ENCODE measurements at places on chromosomes 12 and 14.

GRCh38 chr12:65720136-65721130 lies 103.8 kb upstream of the HMGA2 start:
- DNase-seq, result peak; percentile 82

GRCh38 chr12:98646294-98647090 lies 1.4 kb downstream of the APAF1 start:
- no peak for DNase-seq

- no peak for DNase-seq
Observed at GRCh38 chr12:125518074-125518473, 452.8 kb downstream of the AACS start.

- no peak for DNase-seq
Observed at GRCh38 chr14:99524091-99524661, 43.0 kb downstream of the CCNK start.

GRCh38 chr12:31322801-31323207 lies 3.1 kb downstream of the SINHCAF start:
- DNase-seq, result peak; percentile 69

DNA sequence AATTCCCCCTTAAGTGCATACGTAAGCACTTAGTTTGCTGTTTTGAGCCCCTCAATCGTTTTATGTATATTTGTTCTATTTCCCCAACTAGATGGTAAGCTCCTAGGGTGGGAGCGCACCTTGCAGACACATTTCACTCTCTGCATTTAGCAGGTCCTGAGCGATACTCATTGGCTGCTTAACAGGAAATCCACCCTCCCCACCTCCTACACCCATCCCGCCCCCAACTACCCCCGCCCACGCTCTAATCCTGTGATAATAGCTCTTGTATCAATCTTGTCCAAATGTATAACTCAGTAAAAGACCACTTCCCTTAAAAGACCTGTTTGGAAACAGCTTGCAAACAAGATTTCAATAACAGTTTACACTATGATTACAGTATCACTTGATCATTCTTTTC lies 8.1 kb downstream of the LPAR5 start:
- DNase-seq, result no peak

- DNase-seq, result no peak
Observed at GRCh38 chr14:78335531-78335930, 165.4 kb downstream of the NRXN3 start.

- DNase-seq, result peak; percentile 53
Observed at GRCh38 chr14:49966304-49966809, 73.5 kb downstream of the ARF6 start.

GRCh38 chr14:61761557-61761956 lies 663 bp upstream of the SNAPC1 start:
- DNase-seq, result no peak

GRCh38 chr12:20963762-20964161 lies 153.3 kb downstream of the SLCO1B3 start:
- DNase-seq, result no peak

DNA sequence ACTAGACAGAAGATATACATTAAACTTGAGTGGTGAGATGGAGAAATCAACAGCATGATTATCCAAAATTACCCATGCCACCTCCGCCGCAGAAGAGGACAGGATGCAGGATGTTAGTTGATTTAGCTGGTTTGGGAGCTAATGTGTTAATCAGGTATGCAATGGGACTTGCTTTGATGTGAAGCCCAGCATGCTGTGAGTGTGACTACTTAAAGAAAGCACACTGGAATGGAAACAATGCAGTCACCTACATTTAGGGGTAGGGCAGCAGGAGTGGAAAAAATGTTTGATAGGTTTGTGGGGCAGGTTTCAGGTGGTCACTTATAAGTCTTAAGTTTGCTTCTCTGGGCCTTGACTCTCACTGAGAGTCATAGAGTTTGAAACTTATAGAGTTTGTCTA lies 170.0 kb upstream of the DAAM1 start:
- no peak for DNase-seq

DNA sequence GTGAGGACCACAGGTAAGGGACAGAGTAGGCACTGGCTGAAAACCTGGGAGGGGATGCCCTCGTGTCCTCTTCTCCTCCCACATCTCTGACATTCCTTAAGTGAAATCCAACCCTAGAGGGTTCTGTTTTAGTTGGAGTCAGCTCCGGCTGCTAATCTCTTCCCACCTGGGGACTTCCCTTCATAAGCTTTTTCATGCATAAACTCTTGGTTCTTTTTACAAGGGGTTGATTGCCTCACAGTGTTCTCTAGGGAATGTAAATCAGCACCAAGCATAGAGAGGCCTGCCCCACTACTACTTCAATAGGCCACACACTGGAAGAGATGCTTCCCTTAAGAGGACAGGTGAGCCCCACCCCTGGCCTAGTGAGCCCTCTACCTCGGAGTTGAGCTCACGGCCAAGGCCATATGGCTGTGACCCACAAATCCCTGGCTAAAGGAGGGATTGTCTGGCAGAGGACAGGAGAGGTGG lies 3.2 kb upstream of the SYNDIG1L start:
- DNase-seq, result no peak

DNA sequence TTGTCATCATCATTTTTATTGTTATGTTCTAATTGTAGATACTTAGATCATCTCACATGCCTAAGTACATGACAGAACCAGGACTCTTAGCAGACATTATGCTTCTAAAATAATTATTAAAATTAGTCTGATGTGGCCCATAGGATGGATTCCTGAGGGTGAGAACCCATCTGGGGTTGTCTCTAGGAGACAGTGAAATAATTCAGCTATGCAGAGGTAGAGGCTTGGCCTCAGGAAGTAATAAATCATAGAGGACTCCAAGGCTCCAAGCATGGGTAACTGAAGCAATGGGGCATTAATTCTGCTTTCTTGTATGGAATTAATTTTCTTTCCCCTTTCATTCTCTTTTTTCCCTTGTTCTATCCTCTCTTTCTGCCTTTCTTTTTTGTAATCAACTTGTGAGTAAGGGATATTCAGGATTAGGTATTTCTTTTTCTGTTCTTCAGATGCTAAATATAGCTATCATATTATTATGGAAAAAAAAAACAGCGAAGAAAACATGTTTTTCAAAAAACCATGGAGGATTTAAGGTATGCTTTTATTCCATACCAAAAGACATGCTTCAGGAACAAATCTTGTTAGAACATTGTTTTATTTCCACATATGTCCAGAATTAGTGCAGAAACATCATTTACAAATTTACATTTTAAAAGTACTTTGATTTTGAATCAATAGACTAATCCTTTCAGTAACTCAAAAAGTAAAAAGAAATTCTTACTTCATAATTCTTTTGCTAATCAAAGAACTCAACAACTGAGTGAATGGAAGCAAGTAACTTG lies 263.2 kb downstream of the TRHDE start:
- DNase-seq, result no peak

DNA sequence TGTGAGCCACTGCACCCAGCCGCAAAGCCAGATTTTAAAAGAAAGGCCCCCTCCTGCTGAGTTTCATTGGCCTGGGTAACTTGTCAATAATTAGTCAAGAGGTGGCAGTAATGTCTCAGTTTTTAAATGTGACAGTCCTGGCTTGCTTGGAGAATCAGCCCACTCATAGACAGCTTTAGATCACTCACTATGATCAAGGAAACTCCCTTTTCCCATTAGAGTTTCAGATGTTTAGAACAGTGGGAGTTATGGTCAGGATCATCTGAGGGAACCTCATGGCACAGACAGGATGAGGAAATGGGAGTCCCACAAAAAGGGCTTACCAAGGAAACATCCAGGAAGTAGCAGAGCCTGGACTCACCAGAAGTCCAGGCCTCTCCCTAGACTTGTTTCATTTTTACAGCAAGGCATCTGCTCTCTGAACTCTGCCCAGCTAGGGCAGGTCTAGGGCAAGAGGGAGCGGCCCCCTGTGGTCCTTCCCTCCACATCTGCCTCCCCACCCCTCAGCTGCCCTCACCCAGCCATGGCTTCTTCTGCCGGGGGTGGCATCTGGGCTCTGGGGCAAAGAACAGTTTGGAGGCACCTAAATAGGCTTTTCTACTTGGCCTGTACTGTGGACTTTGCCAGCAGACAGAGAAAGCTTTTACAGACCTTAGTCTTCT lies 11.2 kb downstream of the BCL2L14 start:
- DNase-seq, result peak; percentile 45

GRCh38 chr14:49408187-49408933 lies 177.8 kb downstream of the RPS29 start:
- no peak for DNase-seq

DNA sequence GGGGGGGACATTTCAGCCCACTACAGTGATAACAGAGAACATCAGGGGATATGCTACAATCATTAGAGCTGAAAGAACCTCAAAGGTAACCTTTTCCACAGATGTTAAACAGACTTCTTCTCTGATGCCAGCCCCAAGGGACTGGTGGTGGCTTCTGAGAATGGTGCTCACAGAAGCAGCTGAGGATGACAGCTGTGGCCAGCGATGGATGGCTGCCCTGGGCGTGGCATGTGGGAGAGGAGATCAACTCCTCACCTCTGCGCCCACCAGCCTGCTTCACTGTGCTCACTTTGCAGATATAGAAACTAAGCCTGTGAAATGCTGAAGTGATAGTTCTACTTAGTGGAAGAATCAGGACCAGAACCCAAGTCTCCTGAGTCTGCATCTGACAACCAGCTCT lies 33.0 kb downstream of the FOXN3 start:
- no peak for DNase-seq

GRCh38 chr14:76836029-76836630 lies 9.9 kb downstream of the LRRC74A start:
- DNase-seq, result no peak

DNA sequence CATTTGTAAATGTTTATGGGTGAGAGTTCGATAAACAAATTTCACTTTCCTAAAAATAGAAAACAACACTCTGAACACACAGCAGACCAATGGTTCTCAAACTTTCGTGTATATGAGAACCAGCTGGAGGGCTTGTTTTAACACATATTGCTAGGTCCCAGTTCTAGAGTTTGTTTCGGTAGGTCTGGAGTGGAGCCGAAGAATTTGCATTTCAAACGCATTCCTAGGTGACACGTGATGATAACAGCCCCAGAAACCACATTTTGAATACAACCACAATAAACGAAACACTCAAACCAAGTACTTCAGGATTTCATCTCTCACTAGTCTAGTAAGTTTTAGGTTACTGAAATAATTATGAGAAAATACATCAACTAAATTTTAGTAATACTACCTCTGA lies 17.1 kb downstream of the SEC23A start:
- DNase-seq, result no peak

- DNase-seq, result no peak
Observed at GRCh38 chr12:60977966-60978365, 1282.2 kb upstream of the USP15 start.

DNA sequence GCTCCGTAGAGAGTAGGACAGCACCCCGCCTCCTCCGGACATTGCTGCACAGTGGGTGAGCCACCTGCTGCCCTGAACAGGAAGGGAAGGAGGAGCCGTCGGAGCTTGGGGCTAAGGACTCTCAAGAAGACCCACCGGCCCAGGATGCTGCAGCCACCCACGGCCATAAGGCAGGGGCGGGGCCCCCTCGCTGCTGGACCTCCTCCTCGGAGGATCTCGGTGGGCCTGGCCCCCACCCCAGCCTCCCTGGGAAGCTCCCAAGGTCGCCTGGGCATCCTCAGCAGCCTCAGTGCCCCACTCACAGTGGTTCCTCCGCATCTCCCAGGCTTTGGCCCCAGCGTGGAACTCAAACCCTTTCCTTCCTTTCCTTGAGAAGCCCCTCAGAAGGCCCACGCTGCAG lies 68.6 kb upstream of the DIO3 start:
- no peak for DNase-seq

DNA sequence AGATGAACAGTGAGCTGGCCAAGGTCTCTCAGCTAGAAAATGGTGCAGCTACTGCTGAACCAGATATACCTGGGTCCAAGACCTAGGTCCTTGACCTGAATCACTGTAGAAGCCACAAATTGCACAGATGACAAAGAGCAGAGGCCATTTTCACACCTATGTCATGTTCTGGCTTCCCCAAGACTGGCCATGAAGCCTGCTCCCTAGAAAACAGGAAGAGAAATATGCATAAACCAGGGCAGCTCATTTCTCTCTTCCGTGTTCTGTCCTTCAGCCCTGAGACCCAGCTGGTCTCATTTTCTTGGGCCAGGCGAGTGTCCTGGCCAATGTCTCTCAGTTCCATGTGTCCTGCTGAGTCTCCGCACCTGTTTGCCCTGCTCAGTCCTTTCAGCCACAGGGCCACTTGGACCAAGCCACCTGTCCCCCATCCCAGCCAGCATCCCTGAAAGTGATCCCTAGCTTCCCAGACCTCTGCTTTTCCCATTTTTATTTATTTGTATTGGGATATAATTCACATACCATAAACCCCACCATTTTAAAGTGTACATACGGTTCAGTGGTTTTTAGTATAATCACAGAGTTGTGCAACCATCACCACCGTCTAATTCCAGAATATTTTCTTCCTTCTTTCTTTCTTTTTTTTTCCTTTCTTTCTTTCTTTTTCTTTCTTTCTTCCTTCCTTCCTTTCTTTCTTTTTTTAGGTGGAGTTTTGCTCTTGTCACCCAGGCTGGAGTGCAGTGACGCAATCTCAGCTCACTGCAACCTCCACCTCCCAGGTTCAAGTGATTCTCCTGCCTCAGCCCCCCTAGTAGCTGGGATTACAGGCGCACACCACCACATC lies 27.0 kb downstream of the P2RX7 start:
- no peak for DNase-seq

DNA sequence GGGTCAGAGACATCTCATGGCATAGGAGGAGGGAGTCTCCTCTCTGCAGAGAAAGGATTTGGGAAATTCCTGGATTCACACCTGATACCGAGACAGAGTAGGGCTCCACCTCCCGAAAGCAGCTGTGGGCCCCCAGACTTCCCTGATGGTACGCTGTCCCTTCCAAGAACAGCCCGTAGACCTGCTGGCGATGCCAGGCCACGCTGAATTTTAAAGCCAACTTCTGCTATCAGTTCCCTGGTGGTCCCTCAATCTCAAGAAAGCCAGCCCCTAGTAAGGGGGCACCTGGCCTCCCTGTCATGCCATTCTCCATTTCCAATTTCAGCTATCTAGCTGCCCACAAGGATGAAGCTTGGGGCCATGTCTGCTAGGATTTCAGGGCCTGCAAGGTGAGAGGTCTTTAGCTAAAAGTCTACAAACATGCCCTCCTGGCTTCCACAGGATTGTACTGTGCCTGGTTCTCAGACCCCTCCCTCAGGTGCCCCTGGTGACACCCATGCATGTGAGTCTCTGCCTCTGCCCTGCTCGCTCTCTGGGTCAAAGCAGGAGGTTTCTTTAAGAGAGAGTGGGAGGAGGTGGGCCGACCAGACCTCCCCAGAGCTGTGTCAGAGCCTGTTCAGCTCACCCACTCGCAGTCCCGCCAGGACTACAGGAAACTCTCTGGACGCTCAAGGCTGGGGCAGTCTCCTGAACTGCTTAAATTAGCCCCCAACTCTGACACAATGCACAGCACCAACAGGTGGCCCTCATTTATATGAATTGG lies 30.5 kb downstream of the ANO2 start:
- no peak for DNase-seq

DNA sequence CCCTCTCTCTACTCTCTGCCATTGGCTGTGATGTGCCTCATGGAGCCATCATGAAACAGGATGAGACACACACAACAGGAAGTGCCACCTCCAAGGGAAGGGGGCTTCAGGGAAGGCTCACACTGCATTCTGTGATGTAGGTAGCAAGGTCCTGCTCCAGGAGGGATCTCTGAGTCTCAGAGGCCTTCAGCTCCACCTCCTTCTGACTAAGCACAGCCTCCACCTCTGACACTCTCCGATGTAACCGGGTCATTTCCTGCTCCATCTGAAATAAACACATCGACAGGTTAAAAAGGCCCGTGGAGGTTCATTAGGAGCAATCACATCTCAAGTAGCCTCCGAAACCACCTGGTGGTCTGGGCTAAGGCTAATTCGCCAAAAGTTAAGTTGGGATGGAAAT lies 93.3 kb downstream of the CIT start:
- no peak for DNase-seq
